Spinal cord (tissue), 10 donors: ENCODE measurements at places on chromosomes 2 and 18.
A peak's percentile ranks its signal among the peaks of the same experiment; 100 is the strongest.

- DNase-seq: no peak
Observed at GRCh38 chr18:58158008-58158407, 114.0 kb downstream of the NEDD4L start.

GRCh38 chr18:160831-161570 lies 2.6 kb downstream of the USP14 start:
- no peak for DNase-seq

DNA sequence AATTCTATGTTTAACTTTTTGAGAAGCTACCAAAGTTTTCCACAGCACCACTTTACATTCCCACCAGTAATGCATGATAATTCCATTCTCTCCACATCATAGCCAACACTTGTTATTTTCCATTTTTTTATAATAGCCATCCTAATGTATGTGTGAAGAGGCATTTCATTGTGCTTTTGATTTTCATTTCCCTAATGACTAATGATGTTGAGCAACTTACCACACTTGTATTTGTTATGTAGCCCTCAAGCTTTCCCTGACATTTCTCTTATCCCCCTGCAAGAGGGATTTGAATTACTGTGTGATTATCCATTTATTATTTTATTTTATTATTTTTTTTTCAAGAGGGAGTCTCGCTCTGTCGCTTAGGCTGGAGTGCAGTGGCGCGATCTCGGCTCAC lies 23.6 kb upstream of the SOS1 start:
- DNase-seq: no peak

DNA sequence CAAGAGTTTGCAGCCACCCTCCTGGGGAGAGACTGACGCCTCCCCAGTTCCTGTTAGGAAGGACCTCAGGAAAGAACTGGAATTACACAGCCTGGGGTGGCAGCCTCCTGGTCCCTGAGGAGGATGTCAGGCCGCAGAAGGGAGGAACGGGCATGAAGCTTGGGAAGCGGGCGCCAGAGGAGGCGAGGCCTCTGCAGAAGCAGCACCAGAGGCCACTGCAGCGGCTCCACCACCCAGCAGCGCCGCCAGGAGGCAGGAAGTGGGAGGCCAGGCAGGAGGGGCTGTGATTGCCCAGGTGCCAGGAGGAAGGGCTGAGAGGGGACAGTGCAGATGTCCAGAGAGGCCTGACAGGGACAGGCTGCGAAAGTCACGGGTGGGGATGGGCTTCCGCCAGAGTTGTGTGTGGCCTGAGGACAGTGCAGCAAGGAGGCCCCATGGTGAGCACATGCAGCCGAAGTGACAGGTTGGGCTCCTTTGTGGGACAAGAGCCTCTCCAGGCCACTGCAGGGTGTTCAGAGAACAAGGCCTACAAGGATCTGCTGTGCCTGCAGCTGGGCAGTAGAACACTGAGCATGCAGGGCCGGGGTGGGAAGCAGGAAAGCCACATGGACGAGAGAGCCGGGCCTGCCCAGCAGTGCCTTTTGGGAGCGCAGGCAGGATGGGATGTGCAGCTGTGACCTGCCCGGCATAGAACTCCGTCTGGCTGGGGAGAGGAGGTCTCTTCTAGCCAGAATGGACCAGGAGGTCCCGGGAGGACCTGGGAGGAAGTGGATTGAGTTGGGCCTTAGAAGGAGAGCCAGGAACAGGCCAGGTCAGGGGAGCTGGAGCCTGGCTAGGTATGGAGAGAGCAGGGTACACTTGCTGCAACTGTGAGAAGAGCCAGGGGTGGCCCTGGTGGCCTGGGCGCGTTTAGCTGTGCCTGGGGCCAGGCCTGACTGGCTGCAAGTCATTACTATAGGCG lies 39.1 kb upstream of the ALPP start:
- DNase-seq: no peak

GRCh38 chr2:235858881-235859280 lies 309.3 kb downstream of the GBX2 start:
- DNase-seq: no peak

DNA sequence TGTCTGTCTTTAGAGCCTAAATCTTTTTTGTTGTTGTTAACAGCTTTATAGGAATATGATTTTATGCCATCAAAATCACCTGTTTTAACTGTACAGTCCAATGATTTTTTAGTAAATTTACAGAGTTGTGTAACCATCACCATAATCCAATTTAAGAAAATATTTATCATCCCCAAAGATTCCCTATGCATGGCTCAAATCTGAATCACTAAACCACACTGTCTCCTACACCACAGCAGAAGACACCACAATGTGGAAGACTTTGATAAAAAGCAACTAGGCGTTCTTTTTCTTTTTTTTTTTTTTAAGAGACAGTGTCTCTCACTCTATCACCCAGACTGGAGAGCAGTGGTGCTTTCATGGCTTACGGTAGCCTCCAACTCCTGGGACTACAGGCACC lies 99.6 kb downstream of the TXNL1 start:
- no peak for DNase-seq

- no peak for DNase-seq
Observed at GRCh38 chr2:177599139-177599688, 206.6 kb downstream of the AGPS start.

DNA sequence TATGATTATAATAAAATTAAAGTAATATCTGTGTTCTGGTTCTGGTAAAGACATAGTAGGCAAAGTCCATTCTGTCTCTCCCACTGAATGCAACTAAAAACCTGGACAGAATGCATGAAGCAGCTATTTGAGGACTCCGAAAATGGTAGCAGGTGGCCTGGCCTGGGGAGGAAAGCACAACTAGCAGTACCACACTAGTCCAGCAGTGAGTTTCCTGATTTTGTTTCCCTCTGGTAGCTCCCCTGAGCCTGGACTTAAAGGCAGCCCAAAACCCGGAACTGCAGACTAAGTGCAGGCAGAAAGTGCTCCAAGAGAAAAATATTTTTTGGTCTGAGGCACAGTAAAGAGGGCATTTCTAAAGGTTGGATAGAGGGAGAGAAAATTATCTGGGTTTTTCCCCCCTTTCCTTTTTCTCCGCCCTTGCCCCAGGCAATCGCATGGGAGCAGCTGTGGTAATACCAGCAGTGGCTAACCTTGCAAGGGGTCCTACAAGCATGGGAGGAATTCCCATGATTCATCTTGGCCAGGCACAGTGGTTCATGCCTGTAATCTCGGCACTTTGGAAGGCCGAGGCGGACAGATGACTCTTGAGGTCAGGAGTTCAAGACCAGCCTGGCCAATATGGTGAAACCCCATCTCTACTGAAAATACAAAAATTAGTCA lies 32.3 kb downstream of the ASXL2 start:
- no peak for DNase-seq

DNA sequence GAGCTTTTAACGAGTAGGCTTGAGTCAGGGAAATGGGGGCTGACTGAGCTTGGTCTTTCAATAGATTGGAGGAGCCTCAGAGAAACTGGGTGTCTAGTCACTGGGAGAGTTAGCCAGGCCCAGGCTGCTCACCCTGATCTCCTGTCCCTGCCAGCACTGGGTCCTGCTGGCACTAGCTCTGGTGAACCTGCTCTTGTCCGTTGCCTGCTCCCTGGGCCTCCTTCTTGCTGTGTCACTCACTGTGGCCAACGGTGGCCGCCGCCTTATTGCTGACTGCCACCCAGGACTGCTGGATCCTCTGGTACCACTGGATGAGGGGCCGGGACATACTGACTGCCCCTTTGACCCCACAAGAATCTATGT lies 720 bp downstream of the KRTCAP3 start:
- no peak for DNase-seq

GRCh38 chr2:176584333-176584732 lies 315.1 kb downstream of the MTX2 start:
- DNase-seq: no peak

DNA sequence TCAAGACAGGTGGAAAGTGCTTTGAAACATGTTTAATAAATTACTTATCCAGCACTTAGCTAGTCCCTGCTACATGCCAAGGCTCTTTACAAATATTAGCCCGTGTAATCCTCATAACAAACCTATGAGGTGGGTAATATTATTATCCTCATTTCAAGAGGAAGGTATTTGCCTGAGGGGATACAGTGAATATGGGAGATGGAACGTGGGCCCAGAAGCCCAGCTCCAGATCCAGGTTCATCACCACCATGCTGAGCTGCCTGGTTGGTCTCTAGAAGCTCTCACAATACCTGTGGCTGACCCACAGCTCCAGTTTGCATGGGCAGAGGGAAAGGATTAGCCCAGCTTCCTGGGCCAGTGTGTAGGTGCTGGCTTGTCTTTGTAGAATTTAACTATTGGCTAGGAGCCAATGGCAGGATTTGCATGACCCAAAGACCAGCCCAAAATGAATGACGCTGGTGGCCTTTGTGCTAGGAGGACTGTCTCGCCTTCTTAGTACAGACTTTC lies 61.6 kb upstream of the ATP8B1 start:
- DNase-seq: no peak

DNA sequence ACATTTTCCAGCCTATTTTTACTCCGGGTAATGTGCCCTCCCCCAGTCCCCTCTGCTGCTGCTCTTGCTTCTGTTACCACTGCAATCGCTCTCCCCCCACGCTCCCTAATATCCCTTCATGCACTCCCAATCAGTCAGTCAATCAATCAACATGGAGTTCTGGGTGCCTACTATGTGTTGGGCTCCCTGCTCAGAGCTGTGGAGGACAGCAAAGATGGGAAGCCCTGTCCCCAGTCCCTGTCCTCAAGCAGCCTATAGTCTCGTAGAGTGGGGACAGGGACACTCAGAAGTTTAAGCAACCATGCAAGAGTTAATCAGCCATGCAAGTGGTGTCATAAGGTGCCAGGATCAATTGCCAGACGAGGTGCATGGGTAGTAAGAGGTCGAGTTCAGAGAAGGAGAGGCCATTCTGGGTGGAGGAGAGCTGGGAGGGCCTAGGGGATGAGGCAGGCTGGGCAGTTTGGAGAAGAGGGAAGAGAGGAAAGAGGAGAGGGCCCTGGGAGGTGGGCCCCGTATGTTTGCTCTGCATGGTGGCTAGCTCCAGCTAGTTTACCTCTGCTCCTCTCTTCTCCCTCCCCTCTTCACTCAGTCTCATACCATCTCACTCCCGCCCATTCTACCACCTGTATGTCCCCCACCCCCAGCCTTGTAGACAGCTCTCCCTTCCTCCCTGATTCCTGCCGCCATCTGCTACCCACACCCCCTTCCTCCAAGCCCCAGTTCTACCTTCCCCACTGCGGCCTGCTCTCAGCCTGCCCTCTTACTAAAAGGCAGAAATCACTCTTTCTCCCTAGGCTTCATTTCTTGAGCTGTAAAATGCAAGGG lies 3.9 kb downstream of the ASIC4 start:
- no peak for DNase-seq

DNA sequence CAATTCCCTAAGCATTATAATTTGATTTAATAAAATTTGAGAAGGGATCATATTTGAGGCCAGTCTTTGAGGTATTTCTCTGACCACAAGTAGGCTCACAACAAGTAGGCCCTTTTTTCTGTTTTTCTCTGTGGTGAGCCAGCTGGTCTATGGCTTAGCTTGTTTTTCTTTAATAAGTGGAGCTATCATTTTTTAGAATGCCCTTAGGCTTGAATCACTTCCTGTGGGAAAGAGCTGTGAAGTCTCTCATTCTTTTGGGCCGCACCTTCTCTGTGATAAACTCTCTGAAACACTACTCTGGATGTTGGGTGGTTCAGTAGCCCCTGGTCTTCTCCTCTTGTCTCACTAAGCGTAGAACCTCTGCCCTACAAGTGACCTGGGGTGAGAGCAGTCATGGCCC lies 235.9 kb downstream of the SUCLG1 start:
- DNase-seq: no peak

GRCh38 chr2:129604560-129604959 lies 374.9 kb upstream of the RAB6C start:
- DNase-seq: no peak

DNA sequence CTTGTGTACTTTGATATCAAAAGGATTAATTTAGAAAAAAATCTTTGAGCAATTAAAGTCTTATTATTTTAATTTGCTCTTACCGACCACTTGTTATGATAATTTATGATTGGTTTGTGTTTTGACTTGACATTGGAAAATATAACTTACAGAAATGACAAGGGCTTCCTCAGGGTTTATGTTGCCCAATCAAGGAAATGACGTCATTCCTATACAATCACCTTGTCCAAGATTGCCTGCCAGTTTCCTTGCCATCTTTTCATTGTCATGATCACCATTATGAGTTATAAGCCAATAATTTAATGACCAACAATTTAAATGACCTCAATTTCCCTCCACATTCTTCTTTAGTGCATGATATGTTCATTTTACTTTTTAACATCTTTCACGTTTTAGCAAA lies 351.8 kb upstream of the TMEFF2 start:
- DNase-seq: no peak

DNA sequence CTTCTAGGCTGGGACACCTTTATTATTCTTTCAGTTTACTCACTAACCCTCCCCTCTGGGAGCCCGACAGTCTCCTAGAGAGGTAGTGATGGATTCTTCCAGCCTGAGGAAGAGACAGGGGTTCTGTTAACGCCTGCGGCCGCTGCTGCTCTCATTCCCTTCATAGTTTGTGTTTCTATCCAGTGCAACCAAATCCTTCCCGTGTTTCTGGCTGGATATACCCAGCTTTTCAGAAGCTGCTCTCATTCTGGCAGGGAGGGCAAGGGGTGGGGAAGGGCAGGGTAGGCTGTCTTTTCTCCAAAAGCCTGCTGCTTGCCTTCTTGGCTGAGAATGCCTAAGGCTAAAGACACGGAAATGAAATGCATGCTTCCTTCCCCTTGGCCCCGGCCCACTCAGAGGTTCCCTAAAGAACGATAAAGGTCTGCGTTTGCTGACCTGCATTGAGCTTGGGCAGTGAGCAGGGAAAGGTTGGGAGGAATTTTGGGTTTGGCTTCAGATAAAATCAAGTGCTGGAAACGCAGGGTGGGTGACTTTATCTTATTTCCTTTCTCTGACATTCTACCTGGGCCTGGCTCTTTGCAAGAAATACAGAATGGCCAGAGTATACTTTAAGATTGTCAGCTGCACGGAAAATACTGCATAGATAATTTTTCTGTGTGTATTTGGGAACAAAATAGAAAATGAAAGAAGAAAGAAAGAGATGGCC lies 390.9 kb downstream of the NBAS start:
- no peak for DNase-seq

- DNase-seq: no peak
Observed at GRCh38 chr18:3647636-3648035, 197.7 kb downstream of the TGIF1 start.

- peak; percentile 70 for DNase-seq
Observed at GRCh38 chr2:103401621-103402020, 639.8 kb downstream of the TMEM182 start.

DNA sequence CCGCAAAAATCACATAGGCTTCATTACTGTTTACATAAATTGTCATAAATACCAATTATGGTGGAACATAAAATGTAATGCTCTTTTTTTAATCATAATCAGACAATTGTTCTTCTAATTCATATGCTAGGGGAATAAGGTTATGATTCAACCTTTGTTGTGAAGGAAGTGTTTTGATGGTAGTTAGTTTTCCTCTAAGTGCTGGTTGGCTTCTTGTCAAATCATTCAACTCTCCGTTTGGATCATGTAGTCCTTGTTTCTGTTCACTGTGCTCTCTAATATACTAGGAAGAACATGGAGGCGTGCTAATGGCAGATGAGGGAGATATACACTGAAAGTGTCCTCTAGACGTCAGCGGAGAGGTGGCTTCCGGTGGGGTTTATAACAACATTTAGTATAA lies 1938.0 kb upstream of the PIK3C3 start:
- DNase-seq: no peak

- no peak for DNase-seq
Observed at GRCh38 chr2:38100328-38100727, 24.4 kb upstream of the CYP1B1 start.
